ENCODE measurements at places on chromosomes 7 and 10. TPM values are rescaled to one million over a fixed set of nuclear protein-coding genes. Genes with fewer than 3 reads are reported as not detected.

Gene CTBP2
- total RNA-seq = 0.61 TPM

Gene NUTM2B
- total RNA-seq = 2.0 TPM

Gene FRMD4A
- total RNA-seq = 0.09 TPM

Gene SFRP4
- not detected for total RNA-seq

Gene INPP5A
- total RNA-seq = 7.0 TPM

Gene SLC26A5
- not detected for total RNA-seq

Gene AMPH
- total RNA-seq = not detected

Gene OSBPL3
- total RNA-seq = 133 TPM

GRCh38 chr7:33667196-33667595 lies 238.1 kb upstream of the BMPER start:
- DNase-seq = no peak

GRCh38 chr10:100864036-100864885 lies 48.5 kb upstream of the SLF2 start:
- DNase-seq = no peak

DNA sequence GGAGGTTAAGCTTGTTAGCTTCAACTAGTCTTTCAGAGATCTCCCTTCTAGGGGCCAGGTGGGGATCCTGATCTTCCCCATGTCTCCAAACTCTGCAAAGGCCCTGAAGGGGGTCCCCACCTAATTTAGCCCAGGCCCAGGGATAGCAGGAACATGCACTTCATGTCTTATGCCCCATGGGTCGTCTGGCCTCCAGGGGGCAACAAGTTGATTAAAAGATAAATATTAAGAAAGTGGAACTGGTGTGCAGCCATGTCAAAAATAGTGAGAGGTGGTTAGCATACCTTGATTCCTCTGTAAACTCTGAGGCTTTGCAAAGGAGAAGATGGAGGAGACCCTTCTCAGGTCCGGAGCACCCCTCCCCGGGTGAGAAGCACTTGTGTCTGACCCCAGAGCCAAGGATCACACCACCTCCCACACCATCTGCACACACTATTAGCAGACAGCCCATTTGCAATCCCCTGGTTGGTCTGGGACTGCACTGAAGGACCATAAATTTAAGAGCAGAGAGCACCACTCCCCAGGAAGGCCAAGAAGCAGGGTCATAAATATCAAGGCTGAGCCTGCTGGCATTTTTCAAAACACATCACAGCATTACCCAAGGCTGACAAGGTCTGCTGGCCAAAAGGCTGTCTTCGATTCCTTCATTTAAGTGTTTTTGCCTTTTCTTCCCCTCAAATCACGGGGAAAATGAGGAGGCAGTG lies 44.2 kb upstream of the LRRC18 start:
- DNase-seq = no peak

GRCh38 chr7:30755384-30756154 lies 3.6 kb downstream of the INMT start:
- DNase-seq = no peak

DNA sequence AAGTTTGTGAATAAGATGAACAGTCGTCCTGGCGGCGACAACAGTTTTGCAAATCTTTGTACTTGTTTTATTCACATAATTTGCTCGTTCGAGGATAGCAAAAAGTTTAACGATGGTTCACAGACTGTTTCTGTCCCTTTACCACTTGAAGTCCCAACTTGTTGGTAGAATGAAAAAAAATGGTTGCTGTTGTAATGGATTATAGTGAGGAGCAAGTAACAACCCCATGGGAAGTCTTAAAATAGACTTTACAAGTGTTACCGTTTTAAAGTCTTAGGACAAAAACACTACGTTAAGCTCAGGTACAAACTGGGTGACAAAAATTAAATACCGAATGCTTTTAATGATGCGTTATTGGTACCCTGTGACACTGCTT lies 589 bp downstream of the LSM8 start:
- DNase-seq = no peak

GRCh38 chr7:95963446-95963990 lies 191.2 kb downstream of the DYNC1I1 start:
- no peak for DNase-seq

DNA sequence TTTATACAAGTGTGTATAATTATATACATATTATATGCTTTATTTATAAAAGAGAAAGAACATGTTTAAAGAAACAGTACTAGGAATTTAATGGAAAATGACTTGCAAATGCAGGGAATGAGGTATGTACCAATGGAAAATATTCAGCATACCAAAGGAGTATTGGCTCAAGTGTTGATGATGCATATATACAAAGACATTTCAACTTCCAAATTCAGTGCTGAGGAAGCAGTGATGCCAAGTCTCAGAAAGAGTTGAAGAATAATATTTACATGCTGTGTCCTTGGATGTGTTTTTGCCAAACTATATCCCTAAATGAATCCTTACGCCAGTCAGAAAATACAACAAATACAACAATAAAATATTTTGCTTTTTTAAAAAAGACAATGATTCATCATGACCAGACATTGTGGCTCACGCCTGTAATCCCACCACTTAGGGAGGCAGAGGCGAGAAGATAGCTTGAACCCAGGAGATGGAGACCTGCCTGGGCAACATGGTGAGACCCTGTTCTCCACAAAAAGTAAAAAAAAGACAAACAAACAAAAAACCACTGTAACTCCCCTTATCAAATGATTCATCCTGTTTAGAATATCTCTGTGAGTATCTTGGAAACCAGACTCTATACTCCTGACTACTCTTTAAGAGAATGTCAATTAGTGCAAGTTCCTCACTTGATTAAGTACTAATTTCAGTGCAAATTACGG lies 157.2 kb downstream of the CHRM2 start:
- no peak for DNase-seq

DNA sequence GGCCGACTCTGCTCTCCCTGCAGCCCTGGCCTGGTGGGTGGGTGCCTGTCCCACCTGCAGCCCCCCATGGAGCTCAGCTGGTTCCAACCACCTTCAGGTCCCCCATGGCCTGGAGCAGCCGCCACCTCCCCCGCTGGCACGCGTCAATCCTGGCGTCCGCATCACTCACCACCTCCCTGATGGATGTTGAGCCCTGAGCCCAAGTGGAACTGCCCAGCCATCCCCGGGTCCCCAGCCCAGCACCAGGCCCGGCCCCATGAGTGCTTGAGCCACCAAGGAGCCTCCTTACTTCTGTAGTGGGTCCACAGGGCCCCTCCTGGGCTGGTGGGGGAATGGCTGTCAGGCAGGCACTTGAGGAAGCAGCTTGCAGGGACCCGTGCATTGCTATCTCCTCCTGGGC lies 14.6 kb downstream of the AGAP3 start:
- DNase-seq = no peak

GRCh38 chr7:29077854-29078253 lies 68.5 kb downstream of the CPVL start:
- no peak for DNase-seq

DNA sequence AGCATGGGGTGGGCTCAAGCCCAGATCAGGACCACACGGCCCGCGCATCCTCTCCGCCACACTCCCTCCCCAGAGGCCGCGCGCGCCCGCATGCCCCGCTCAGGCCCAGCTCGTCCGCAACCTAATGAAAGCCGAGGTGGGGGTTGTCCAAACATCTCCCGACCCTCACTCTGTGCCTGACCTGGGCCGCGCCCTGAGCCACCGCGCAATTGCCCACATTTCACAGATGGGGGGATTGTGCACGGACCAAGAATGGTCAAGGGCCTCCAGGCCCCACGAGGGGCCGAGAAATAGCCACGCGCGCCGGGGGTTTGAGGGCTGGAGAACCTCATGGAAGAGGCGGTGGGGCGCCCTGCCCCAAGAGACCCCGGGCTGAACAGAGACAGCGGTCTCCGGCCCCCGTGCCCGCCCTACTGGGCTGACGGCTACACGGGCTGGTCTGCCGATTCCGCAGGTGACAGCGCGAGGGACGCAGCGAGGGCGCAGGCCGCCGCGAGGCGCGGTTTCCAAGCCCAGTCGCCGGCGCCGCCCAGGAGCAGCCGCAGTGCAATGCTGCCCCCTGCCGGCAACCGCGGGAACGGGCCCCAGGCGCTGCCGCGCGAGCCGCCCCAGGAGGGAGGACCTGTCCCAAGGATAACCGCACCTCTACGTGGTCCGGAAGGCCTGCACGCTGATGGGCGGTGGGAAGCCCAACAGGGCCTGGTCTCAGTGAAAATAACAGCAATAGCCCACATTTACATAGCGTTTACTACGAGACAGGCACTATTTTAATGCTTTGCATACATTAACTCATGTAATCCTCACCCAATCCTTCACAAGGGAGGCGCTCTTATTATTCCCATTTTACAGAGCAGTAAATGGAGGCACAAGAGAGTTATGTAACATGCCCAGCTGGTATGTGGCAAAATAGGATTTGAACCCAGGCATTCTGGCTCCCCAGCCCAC lies 10.5 kb upstream of the GRID1 start:
- DNase-seq = peak; percentile 79

GRCh38 chr7:44637788-44638594 lies 31.6 kb downstream of the OGDH start:
- DNase-seq = peak; percentile 92

GRCh38 chr10:112663234-112664125 lies 216.5 kb downstream of the VTI1A start:
- DNase-seq = no peak

GRCh38 chr7:95820778-95821177 lies 48.4 kb downstream of the DYNC1I1 start:
- no peak for DNase-seq

DNA sequence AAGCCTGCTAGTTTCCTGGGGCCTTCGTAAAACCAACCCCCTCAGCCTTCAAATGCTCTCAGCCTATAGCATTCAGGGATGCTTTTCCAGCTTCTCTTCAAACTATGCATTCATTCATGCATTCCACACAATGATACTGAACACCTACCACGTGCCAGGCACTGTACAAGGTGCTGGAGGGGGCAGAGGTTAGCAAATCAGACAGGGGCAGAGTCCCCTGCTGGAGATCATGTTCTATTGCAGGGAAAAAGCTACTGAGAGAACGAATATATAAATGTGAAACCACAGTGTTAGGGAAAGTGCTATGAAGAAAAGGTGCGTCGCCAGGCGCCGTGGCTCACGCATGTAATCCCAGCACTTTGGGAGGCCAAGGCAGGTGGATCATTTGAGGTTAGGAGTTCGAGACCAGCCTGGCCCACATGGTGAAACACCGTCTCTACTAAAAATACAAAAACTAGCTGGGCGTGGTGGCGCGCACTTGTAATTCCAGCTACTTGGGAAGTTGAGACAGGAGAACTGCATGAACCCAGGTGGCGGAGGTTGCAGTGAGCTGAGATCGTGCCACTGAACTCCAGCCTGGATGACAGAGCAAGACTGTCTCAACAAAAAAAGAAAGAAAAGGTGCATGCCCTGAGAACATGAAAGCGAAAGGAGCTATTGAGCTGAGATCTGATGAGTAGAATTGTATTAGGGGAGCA lies 64.6 kb upstream of the CALN1 start:
- peak; percentile 11 for DNase-seq

DNA sequence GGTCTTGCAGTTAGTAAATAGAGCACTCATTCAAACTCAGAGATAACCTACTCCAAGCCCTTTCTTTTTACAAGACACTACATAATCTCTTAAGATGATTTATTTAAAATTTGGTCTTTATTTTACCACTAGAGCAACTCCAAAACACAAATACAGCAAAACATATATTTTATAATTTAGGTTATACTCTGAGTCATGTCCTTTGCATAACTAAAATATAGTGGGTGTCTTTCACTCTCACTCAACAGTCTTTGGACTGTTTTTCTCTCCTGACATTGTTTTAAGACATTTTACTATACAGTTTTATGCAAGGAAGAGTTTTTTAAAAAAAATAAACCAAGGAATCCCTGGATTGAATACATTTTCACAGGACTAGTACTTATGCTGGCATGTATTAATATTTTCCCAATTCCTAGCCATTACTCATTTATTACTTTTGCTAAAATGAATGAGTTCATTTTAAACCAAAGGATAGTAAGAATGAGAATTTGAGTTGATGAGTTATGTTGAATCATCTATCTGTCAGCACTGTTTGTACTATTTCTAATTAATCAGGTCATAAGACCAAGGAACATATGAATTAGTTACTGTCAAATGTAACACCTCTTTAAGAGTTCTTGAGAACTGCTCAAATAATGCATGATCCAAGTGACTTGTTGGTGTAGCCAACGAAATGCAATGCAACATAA lies 303.1 kb upstream of the FZD1 start:
- DNase-seq = no peak

GRCh38 chr7:135522509-135522908 lies 12.6 kb upstream of the CNOT4 start:
- DNase-seq = no peak

GRCh38 chr10:29862923-29863614 lies 196.3 kb downstream of the JCAD start:
- no peak for DNase-seq

Data from activated CD8-positive, alpha-beta memory T cell treated with anti-CD3 and anti-CD28 coated beads, Interleukin-2, amount 10 ng/mL, durations not matched to agents 7 days and 5 days (primary cell).